ENCODE measurements at places on chromosomes 6 and 20. TPM values are rescaled to one million over a fixed set of nuclear protein-coding genes. Genes with fewer than 3 reads are reported as not detected.

The RNF144B gene
- total RNA-seq: 0.45 TPM

The JPH2 gene
- total RNA-seq: 0.08 TPM

The UST gene
- 2.8 TPM for total RNA-seq

The RHAG gene
- total RNA-seq: not detected

The PROKR2 gene
- total RNA-seq: not detected

The C6orf58 gene
- total RNA-seq: not detected

The RSPO4 gene
- not detected for total RNA-seq

The MEI4 gene
- not detected for total RNA-seq

The PAK5 gene
- not detected for total RNA-seq

The PEX3 gene
- 9.9 TPM for total RNA-seq

The ARFGEF2 gene
- total RNA-seq: 26.3 TPM

The GJA1 gene
- not detected for total RNA-seq

The NHLRC1 gene
- total RNA-seq: 0.40 TPM

The GNL1 gene
- total RNA-seq: 37.5 TPM

The FAM209B gene
- 1.1 TPM for total RNA-seq

The CD24 gene
- total RNA-seq: not detected

The CD40 gene
- total RNA-seq: 5.4 TPM

All from A375 (cell line).